ENCODE measurements at places on chromosomes 6 and 20. TPM values are rescaled to one million over a fixed set of nuclear protein-coding genes. Genes with fewer than 3 reads are reported as not detected.
A peak's percentile ranks its signal among the peaks of the same experiment; 100 is the strongest.

CENPW gene
- 30.4 TPM for total RNA-seq

BPIFB2 gene
- not detected for total RNA-seq

PRL gene
- not detected for total RNA-seq

KIAA0408 gene
- not detected for total RNA-seq

PKIB gene
- 0.89 TPM for total RNA-seq

VSTM2L gene
- total RNA-seq = 4.0 TPM

SLC22A2 gene
- not detected for total RNA-seq

SMLR1 gene
- total RNA-seq = not detected

CDYL gene
- total RNA-seq = 21.5 TPM

CRISP2 gene
- not detected for total RNA-seq

POLR1C gene
- total RNA-seq = 24.6 TPM

OPRL1 gene
- 3.9 TPM for total RNA-seq

MCM3 gene
- total RNA-seq = 1,027 TPM

PGC gene
- not detected for total RNA-seq

NOX3 gene
- not detected for total RNA-seq

GJA10 gene
- total RNA-seq = not detected

CPXM1 gene
- 1.2 TPM for total RNA-seq

- DNase-seq = no peak
These were observed 595.3 kb upstream of the POU3F2 start for GRCh38 chr6:98239057-98239456.

DNA sequence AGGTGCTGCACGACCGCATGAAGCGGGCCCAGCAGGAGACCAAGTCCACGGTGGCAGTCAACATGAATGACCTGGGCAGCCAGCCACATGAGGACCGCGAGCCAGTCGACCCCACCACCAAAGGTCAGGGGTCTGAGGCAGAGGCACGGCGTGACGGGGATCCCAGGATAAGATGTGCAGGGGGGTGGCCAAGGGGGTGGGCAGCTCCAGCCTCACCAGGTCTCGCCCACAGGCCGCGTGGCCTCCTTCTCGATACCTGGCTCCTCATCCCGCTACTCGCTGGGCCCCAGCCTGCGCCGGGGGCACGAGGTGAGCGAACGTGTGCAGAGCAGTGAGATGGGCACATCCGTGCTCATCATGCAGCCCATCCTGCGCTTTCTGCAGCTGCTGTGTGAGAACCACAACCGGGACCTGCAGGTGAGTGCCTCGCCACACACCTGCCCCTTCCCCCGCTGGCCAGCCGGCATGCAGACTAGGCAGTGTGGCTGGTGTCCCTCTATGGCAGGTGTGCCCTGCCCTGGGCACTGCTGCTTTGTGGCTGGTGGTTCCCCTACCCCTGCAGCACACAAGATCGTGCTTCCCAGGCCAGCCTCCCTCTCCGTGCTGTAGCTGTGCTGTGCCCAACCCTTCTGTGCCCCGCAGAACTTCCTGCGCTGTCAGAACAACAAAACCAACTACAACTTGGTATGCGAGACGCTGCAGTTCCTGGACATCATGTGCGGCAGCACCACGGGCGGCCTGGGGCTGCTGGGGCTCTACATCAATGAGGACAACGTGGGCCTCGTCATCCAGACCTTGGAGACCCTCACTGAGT, 25.9 kb downstream of the UQCC2 start:
- no peak for DNase-seq

GRCh38 chr6:8543714-8544113, 108.4 kb upstream of the SLC35B3 start:
- DNase-seq = no peak

DNA sequence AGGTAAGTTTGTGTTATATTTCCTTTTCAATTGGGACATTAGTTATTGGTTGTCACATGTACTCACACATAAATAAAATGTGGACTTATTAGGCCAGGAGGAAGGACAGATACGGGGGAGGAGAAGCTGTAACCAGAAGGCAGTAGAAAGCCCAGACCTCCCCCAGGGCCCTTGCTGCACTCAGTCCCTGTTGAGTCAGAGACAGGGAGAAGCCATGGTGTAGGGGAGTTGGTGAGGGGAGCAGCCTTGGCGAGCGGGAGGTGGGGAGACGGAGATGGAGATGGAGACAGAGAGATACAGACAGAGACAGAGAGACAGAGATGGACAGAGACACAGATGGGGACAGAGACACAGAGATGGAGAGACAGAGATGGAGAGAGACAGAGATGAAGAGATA, 263.2 kb downstream of the DLL1 start:
- DNase-seq = no peak

GRCh38 chr6:17419189-17419575, 25.8 kb downstream of the CAP2 start:
- DNase-seq = no peak

DNA sequence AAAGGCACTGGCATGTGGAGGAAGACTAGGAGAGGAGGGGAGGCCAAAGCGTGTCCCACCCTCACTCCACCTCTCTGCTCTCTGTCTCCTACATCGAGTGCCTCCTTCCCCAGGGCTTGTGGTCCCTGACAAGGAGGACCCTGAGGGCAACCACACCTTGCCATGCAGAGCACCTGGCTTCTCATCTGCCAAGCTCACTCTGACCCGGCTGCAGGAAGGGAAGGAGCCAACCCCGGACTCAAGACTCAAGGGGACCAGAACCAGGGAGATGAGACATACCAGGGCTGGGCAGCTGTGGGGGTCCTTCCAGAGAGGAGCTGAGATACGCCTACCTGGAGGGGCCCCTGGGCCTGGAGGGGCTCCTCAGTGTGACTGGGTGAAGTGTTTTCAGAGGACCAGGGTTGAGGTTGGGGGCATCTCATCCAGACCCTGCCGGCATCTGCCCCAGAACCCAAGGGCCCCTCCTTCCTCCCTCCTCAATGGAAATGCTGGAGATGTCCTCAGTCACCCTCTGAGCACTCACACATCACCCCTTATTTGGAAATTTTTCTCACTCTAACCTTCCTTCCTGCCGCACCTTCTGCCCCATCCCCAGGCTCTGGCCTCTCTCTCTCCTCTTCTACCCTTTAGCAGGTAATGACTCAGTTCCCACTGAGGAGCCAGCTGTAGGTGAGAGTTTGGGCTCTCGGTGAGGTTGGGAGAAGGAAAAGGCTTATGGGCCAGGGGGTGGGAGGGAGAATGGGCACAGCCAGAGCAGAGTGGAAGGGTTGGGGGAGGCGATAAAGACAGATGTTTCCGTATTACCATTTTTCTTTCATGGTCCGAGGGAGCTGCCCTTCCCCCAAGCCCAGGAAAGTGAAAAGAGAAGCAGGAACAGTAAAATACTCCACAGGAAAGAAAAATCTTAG, 32.0 kb upstream of the POU5F1 start:
- no peak for DNase-seq

DNA sequence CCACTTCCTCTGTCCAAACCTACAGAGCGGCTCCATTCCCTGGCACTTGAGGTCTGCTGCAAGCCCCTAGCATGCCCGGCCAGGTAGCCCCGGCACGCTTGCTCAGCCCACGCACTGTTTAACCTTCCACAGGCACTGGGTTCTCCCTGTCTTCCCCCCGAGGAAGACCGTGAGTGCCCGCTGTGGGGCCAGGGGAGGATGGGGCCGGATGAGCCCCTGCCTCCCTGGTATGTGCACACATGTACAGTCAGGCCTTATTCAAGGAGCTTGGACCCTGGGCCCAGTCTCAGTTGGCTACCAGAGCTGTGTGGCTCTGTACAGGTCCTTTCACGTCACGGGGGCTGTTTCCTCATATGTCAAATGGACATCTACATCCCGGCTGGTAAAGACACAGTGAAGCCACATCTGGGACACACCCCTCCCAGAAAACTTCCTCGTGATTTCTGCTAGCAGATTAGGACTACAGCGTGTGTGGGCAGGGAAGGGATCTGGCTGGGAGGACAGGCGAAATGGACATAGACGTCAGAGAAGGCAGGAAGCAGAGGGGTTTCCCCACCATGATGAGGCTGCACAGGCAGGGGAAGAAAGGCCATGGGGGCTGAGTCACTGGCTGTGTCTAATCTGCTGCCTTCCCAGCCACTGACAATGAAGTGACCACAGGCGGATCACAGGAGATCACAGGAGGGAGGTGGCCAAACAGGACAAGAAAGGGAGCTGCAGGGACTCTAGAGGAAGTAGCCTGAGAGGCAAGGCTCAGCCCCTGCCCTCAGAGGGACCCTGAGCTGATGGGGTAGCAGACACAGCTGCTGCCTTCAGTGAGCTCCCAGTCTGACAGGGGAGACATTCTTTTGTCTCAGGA, 62.9 kb downstream of the MRPL14 start:
- peak; percentile 96 for DNase-seq

GRCh38 chr6:42165016-42165415, 8.1 kb upstream of the GUCA1A start:
- peak; percentile 77 for DNase-seq

- DNase-seq = no peak
These were observed 87.7 kb upstream of the FAM184A start for GRCh38 chr6:119166024-119166784.

DNA sequence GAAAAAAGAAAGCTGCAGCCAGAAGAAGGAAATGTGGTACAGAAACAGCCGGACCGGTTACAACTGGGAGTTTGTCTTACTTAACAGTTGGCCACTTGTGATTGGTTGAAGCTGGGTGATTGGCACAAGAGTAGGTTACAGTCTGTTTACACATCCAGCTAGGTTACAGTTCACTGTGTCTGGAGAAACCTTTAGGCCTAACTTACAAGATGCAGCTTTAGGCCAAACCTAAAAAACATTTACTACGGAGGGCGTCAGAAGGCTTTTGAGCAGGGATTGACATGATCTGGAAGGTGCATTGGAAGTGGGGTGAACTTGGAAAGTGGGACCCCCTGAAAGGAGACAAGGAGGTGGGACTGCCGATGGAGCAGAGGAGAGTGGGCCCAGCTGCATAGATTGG, 122.3 kb downstream of the BANF2 start:
- no peak for DNase-seq

DNA sequence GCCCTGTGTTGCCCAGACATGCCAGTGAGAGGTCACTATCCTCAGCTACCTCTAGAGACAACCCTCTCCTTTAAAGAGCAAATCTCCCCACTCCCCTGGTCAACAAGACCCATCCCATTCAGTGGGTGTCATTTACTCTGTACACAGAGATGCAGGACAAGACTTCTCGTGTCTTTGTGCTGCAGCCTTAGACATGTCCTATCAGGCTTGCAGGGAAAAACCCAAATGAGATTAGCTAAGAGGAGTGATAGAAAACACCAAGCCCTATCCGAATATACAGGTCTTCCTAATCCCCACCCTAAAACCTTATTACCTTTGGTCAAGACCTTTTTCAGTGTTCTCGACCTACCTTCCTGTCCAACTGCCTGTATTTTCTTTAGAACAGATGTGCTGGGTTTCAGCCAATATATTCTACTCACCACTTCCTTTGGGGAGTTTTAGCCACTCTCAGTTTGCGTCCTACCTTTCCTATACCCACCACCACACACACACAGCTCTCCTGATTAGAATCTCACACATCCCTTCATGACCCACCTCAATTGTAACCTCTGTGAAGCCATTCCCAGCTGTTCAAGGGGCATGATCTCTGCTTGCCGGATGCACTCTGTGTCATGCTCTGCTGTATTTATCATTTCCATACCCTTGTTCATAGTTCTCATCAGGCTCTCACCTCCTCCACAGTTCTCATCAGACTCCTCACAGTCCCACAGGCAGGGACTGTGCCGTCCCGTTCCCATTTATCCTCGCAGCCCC, 39.7 kb downstream of the TRAM2 start:
- DNase-seq = no peak

- DNase-seq = no peak
These were observed 64.9 kb upstream of the HMGCLL1 start for GRCh38 chr6:55643861-55644260.

- DNase-seq = peak; percentile 13
These were observed 40.2 kb downstream of the PPP1R3G start for GRCh38 chr6:5125152-5126006.

DNA sequence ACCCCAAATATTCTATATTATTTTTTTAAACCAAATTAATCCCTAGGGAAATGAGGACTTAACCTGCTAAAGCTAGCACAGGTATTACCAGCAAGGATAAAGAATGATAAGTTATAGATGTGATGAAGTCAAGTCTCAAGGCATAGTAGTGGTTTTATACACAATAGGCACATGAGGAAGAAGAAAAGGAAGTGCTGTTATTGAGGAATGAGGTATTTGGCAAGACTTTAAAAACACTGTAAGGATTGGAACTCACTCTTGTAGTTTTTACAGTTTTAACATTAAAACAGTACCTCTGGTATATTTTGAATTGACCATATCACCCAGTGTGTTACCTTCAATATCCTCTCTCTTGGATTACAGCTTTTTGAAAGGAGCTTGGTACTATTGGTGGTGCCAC, 54.6 kb downstream of the PHF3 start:
- DNase-seq = no peak

DNA sequence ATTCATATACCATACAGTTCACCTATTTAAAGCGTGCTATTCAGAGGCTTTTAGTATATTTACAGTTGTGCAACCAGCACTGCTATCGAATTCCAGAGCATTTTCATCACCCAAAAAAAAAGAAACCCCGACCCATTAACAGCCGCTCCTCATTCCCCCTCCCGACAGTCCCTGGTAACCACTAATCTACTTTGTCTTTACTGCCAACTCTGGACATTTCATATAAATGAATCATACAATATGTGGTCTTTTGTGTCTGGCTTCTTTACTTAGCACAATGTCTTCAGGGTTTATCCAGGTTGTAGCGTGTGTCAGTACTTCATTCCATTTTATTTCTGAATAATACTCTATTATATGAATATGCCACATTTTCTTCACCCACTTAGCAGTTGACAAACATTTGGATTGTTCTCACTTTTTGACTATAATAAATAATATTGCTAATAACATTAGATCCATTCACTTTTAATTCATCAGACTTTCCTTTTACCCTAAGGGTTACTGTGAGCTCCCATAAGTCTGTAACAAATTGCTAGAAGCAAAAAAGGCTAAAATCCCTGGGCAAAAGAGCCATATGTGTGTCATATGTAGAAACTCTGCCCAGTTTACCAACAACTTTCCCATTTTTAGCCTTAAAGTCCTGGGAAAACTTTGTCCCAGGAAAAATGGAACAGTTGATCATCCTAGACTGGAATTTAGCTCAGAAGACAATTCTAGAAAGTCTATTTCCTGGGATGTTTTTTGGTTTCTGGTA, 23.2 kb upstream of the ROS1 start:
- DNase-seq = peak; percentile 82
